ENCODE measurements at places on chromosomes 12 and 14.

- DNase-seq, result peak; percentile 54
Measured at GRCh38 chr14:52950898-52951680, at the start of gene FERMT2. TSS of gene FERMT2 (minus strand) at chr14:52951050. CDS start at chr14:52950568, 482 bp downstream.

GRCh38 chr12:46071769-46072624, 81.6 kb upstream of the SCAF11 start:
- peak; percentile 46 for DNase-seq

DNA sequence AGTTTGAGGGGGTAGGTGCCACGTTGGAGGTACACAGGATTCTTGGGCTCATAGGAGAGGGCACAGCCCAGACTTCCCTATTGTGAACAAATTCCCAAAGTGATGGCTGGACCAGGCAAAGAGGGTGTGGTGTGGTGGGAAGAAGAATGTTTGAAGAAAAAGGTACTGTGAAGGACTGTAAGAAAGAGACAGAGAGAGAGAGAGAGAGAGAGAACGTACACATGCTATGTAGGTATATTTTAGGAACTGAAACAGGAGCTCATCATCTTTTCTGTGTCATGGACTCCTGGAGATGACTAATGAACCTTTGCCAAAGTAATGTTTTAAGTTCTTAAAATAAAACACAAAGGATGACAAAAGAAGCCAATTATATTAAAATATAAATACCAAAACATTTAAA, 24.5 kb downstream of the SLC17A8 start:
- DNase-seq, result no peak

DNA sequence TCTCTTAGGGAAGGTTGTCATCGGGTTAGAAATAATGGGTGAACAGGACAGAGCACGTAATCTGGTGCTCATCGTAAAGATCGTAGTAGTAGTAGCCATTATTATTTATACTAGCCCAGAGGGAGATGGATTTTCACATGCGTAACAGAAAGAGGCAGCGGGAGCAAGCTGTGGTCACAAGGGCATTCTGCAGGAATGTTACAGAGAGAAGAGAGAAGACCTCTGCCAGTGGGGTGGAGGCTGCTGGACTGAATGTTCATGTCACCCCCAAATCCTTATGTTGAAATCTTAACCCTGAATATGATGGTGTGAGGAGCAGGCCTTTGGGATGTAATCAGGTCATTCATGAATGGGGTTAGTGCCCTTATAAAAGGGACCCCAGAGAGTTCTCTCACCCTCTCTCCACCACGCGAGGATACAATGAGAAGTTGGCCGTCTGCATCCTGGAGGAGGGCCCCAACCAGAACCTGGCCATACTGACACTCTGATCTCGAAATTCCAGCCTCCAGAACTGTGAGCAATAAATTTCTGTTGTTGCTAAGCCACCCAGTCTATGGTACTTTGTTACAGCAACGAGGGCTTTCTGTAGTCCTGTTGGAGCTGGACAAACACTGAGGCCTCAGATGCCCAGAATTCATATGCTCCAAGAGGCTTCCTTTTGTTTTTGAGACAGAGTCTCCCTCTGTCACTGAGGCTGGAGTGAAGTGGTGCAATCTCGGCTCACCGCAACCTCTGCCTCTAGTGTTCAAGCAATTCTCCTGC, 131.2 kb upstream of the MED13L start:
- no peak for DNase-seq

DNA sequence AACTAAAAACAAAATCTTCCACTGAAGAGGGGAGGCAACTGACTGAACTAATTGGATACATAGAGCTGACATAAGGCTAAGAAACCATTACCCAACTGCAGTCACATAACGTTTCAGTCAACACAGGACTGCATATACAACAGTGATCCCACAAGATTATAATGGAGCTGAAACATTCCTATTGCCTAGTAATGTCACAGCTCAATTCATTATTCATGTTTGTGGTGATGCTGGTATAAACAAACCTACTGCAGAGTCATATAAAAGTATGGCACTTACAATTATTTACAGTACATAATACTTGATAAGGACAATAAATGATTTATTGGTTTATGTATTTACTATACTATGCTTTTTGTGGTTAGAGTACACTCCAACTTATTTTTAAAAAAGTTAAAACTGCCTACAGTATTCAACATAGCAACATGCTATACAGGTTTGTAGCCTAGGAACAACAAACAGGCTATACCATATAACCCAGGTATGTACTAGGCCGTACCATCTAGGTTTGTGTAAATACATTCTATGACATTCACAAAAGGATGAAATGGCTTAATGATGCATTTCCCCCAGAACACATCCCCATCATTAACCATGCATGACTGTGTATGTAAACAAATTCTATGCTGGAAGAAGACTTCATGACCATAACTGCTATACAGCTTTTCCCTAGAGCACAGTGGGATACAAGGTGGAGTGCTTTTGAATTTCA, 4.3 kb downstream of the NAP1L1 start:
- DNase-seq, result no peak

DNA sequence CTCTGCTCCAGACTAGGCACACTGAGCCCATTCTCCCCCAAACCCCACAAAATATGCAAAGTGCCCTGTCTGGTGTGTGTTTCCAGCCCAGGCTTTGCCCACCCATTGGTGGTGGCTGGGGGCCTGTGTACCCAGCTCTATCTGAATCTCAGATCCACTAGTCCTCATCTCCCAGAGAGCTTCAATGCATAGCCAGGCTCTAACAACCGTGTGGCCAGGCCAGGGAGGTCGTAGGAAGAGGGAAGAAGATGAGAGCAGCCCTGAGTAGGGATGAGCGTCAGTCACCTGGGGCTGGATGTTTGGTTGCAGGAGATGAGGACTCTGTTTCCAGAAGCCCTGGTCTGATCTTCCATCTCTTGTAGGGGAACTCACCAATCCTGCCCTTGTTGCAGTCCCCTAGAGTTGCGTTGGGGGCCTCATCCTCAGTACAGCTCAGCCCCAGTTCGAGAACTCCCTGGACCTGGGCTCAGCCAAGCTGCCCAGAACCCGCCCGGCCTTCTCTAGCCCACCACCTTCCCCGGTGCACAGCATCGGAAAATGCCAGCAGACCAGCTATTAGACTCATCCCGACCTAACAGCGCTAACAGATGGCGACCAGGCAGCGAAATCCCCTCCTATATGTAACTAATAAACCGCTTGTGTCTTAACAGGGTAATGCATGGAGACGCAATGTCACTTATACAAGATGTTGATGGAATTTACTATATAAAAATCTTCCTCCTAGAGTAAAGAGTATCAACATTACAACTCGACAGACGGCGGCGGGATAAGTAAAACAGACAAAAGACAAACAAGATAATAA, 3.2 kb upstream of the LHX5 start:
- DNase-seq, result no peak

- no peak for DNase-seq
Measured at GRCh38 chr12:80709811-80710726, 2.6 kb downstream of the MYF6 start.

- no peak for DNase-seq
Measured at GRCh38 chr14:76894308-76894707, 68.1 kb downstream of the LRRC74A start.
